Stimulated activated CD4-positive, alpha-beta T cell treated with anti-CD3 and anti-CD28 coated beads, Interleukin-1b, Interleukin-23, amount 100 ng/mL, for 4 hours (primary cell): ENCODE measurements at places on chromosomes 1 and 21.
A peak's percentile ranks its signal among the peaks of the same experiment; 100 is the strongest.

- no peak for DNase-seq
These were observed 73.7 kb downstream of the ADGRL2 start for GRCh38 chr1:81874461-81874860.

DNA sequence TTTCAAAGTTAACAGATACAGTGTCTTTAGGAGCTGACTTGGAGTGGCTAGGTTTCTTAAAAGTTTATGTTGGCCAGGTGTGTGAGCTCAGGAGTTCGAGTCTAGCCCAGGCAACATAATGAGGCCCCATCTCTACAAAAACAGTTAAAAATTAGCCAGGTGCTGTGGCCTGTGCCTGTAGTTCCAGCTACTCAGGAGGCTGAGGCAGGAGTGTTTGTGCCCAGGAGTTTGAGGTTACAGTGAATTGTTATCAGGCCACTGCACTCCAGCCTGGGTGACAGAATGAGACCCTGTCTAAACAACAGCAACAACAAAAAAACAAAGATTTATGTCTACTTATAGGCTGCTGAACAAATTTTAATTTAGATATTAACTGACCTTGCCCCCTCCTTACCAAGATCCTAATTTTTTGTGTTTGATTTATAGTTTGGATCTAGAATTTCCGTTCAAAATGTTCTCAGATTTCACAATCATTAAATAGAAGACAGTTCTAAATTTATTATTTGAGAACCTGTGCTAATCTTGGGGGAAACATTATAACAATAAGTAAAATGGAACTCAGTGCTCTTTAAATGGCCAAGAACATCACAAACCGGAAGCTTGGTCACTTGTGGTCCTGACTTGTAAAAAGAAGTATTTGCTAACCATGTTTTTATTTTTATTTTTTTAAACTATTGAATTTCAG, 67.8 kb downstream of the POU2F1 start:
- no peak for DNase-seq

DNA sequence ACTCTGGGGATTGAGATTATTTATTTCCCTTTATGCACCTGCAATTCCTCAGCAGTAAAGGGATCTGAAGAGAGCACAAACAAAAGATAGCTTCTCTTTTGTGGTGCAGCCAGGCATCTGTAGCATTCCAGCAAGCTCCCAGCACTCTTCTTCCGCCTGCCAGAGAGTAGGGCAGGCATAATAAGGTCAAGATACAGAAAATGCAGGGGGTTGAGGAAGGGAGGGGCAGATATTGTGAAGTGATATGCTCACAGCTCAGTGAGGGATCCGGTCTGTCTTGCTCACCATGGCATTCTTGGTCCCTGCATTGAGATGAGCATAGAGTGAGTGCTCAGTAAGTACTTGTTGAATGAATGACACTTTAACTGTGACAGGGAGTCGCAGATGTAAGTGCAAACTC, 23.9 kb downstream of the FASLG start:
- no peak for DNase-seq

DNA sequence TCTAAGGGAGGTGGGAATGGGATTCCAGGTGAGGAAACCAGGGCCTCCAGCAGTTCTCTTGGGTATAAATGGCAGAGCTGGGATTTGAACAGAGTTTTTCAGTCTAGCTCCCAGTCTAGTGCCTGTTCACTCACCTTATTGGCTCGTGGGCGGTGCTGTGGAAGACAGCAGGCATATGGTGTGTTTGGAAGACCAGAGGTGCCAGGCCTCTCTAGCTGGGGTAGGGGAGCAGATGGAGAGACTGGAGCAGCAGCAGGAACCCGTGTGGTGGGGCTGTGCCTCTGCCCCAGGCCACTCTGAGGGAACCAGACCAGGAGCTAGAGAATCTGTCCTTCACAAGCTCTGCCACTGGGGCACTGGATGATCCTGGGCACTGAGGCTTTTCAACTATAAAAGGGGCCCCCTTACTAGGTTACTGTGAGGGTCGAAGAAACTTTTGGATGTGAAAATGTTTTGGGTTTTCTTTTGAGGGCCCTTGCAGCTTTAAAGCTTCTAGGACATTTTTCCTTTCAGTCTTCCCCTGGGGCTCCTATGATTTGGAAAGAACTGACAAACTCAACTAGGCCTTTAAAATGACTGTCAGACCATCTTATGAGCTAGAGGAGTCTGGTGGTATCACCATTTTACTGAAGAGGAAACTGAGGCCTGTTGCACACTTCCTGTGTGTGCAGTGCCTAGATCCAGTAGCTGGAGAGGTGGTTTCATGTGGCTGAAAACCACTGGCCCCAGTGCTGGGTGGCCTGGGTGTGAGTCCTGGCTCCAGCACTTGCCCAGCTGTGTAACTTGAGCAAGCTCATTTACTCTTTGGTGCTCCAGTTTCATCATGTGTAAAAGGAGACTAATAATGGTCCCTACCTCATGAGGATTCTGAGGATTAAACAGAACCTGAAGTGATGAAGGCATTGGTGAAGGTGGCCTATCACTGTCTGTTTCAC, 6.1 kb downstream of the DMRTB1 start:
- DNase-seq = no peak

DNA sequence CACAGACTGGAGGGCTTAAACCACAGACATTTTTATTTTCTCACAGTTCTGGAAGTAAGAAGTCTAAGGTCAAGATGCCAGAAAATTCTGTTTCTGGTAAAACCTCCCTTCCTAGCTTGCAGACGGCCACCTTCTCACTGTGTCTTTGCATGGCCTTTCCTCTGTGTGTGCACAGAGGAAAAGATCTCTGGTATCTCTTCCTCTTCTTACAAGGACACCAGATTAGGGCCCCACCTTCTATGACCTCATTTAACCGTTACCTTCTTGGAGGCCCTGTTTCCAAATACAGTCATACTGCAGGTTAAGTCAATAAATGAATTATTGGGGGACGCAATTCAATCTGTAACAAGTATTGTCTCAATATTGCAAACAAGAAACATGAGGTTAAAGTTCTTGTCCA, 63.0 kb upstream of the PRDX6 start:
- DNase-seq = no peak

- DNase-seq = no peak
These were observed 18.7 kb downstream of the SLC9A1 start for GRCh38 chr1:27136236-27136551.

DNA sequence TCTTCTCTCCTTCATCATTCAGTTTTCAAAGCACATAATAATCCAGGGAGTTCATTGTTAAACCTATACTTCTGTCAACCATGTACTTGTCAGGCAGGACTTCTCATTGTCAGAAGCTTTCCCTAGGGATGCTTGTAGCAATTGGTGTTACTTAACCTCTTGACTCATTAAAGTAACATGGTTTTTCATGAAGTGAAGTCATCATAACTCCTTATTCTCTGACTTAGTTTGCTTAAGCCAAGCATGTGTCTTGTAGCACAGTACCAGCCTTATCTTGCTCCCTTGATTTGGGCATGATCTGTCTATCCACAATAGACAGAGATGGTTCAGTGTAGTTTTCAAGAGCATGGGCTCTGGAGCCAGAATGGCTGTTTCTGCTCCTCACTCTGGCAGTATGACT, 45.3 kb downstream of the LRIG2 start:
- no peak for DNase-seq

DNA sequence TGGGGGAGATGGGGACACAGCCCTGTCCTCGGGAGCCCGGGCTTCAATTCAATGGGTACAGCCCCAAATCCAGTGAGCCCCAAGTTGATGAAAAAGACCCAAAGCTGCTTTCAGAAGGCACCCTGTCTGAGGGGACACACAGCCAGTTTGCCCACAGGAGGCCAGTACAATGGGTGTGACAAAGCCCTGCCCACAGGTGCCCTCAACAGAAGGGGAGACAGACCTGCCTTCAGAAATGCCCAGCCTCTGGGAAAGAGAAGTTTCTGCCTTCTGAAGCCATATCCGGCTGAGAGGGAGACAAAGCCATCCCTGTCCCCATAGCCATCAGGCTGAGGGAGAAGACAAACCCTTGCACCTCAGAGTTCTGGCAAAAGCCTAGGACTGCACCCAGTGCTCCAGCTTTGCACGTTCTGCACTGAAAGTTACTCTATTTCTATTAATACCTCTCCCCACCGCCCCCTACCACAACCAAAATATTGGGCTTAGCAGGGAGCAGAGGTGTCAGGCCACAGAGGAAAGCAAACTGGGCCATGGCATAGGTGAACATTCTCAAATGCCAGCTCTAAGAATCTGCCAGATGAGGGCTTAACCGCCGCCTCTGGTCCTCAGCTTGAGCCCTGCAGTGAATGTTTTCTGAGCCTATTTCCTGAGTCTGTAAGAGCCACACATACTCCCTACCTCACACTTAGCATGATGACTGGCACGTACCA, 18.0 kb upstream of the PTAFR start:
- DNase-seq = no peak

- DNase-seq = no peak
These were observed 14.1 kb downstream of the VANGL1 start for GRCh38 chr1:115655916-115656315.

GRCh38 chr1:16013220-16013907, 4.5 kb downstream of the HSPB7 start:
- DNase-seq = peak; percentile 53

- DNase-seq = no peak
These were observed 244.8 kb downstream of the LRRIQ3 start for GRCh38 chr1:73953186-73953585.

GRCh38 chr1:3431266-3431665, 23.2 kb upstream of the ARHGEF16 start:
- DNase-seq = no peak

DNA sequence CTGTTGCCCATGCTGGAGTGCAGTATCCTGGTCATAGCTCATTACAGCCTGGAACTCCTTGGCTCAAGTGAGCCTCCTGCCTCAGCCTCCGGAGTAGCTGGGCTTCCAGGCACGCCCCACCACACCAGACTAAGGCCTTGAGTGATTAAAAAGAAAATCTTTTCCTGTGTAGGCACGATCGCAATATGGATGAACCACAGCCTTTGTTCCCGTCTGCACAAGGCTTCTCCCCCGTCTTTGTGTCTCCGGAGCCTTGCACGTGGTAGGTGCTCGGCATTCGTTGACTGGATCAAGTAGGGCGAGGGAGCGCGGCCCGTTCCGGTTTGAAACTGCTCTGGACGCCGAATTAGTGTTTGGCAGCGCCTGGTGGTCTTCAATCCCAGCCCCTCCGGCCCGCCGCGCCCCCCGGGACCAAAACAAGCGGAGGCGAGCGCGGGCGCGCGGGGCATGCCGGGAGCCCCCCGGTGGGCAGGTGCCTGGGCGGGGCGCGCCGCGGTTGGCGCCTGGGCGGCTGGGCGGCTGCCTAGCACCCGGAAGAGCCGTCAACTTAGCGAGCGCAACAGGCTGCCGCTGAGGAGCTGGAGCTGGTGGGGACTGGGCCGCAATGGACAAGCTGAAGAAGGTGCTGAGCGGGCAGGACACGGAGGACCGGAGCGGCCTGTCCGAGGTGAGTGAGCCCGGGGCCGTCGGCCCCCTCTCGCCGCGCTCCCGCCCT, at the start of gene SFT2D2:
Gene SFT2D2, plus strand, starts transcription at position 529 of the 715 bp plus-strand sequence. Its CDS starts 76 bp downstream, at position 605.
- DNase-seq = peak; percentile 63

GRCh38 chr1:94754570-94754969, 65.6 kb upstream of the SLC44A3 start:
- DNase-seq = no peak

GRCh38 chr1:53655931-53656746, 82.8 kb downstream of the GLIS1 start:
- no peak for DNase-seq

DNA sequence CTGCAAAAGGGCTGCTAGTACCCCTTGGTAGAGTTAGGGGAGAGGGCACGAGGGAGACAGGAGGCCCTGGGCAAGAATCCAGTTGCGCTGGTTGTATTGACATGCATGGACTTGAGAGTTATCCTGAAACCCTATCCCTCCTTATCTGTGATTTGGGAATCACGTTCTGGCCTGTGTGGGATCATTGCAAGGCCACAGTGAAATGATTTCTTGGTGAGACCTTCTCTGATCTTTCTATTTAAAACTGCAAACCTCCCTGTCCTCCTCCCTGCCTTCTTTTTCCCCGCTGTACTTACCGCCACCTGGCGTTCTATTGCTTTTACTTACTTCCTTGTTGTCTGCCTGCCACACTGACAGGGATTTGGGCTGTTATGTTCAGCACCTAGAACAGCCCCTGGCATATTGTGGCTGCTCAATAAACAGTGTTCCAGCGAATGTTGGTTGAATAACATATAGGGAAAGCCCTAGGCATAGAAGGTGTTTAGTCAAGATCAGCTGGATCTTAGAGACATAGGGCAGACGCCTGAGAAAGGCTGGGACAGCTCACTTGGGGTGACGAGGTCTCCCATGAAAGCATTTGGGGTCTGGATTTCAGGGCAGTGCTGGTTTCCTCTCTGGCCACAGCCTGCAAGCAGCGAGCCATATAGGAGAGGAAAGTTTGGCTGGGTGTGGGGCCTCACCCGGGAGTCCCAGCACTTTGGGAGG, 25.6 kb downstream of the ALPL start:
- DNase-seq = no peak

DNA sequence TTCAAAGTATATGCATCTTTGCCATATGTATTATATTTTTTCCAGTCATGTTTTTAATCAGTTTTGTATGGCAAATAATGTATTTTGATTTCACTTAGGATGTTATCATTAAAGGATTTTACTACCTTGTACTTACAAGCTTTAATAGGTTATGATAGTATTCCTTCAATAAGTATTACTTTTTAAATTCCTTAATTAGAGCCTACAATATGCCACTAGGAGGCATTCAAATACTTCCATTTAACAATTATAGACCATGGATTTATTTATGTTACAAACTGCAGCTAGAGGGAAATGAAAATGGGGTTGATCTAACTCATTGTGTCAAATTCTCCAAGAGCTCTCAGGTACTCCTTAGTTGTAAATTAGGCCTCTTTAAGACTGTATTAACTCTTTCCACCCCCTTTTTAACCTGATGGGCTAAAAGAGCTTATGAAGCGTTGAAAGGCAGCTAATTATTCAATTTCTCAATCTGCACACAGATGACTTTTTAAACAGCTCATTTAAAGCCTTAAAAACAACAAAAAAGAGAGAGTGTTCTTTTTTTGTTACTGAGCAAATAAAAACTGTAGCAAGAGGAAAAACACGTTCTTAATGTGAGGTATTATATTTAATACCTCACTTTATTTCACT, 156.2 kb downstream of the DENND1B start:
- no peak for DNase-seq

GRCh38 chr1:86054396-86054795, 102.2 kb downstream of the COL24A1 start:
- no peak for DNase-seq

- no peak for DNase-seq
These were observed 104.2 kb downstream of the IGSF21 start for GRCh38 chr1:18211764-18212163.

DNA sequence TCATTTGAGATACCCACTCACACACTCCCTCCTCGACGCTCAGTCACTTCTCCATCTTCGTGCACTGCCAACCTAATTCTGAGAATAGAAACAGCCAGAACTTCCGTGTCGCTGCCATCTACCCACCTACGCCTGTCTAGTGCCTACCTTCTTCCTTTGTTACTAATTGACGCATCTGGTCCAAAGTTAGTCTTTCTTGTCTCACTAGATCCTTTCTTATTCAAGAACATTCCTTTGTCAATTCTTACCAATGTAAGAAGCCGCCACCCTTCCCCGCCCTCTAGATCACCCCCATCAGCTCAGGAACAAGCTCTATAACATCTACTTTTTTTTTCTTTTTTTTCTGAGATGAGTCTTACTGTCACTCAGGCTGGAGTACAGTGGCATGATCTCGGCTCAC, 3.7 kb downstream of the PADI6 start:
- DNase-seq = no peak

GRCh38 chr1:72568113-72568512, 285.8 kb upstream of the NEGR1 start:
- no peak for DNase-seq
